ENCODE measurements at places on chromosomes 12 and 14.

- DNase-seq, result no peak
These were observed 7.7 kb downstream of the SLC15A4 start for GRCh38 chr12:128815779-128816642.

GRCh38 chr12:131832321-131833231 lies 4.4 kb downstream of the MMP17 start:
- DNase-seq, result no peak

DNA sequence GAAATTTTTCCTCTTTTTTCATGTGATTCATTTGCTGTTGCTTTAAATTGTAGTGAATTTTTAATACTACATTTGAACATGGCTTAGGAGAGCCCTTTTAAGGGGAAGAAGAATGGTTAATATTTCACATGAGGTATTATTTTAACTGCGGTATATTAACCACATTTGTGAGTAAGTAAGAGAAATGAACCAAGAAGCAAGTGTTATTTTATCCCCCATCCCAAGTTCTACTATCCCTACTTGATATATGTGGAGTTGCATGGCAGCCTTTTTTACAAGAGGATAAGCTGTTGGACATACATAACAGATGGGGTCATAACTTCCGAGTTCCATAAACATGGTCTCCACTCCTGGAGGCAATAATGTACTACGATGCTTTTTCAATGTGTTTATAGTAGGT lies 623.3 kb downstream of the LRFN5 start:
- no peak for DNase-seq

GRCh38 chr12:977156-977555 lies 13.9 kb upstream of the ERC1 start:
- DNase-seq, result peak; percentile 31

GRCh38 chr14:24504425-24504950 lies 3.6 kb downstream of the CMA1 start:
- no peak for DNase-seq

GRCh38 chr14:68891851-68892660 lies 87.0 kb downstream of the ACTN1 start:
- no peak for DNase-seq

DNA sequence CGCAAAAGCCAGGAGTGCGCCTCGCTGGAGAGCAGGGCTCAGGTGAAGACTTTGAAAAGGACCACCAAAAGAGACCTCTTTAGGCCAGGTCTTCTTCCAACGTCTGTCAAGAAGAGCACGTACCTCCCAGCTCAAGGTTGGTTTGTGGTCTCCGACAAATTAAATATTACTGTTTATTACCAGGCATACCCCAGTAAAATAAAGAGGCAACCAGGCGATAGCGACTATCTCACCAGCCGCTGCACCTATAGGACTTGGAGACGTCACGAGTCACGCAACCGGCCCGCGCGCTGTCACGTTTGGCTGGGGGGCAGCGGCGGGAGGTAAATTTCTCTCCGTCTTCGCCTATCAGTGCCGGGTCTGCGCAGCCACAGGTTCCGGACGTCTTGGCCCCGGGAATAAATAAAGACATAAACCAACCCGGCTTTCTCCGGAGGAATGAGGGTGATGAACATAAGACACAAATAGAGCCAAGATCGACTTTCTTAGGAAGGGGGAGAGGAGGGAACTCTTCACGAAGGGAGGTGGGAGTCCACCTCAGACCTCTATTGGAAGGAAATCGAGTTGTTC lies 2.0 kb upstream of the TBX5 start:
- DNase-seq, result no peak

DNA sequence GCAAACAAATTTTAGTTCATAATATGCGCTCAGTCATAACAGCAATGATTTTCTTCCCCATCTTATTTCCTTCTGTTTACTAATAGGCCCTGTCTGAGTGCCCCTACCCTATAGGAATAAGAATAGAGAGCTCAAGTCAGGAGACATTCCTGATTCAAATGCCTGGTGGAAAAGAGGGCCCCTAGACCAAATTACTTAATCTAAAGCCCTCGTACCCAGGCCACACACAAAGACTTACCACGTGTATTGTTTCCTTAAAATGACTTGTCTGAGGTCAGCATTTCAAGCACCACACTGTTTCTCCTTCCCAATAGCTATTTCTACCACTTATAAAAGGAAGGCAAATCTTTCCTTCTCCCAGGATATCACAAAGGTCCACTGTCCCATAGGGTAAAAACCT lies 314.9 kb upstream of the TMTC1 start:
- DNase-seq, result no peak

DNA sequence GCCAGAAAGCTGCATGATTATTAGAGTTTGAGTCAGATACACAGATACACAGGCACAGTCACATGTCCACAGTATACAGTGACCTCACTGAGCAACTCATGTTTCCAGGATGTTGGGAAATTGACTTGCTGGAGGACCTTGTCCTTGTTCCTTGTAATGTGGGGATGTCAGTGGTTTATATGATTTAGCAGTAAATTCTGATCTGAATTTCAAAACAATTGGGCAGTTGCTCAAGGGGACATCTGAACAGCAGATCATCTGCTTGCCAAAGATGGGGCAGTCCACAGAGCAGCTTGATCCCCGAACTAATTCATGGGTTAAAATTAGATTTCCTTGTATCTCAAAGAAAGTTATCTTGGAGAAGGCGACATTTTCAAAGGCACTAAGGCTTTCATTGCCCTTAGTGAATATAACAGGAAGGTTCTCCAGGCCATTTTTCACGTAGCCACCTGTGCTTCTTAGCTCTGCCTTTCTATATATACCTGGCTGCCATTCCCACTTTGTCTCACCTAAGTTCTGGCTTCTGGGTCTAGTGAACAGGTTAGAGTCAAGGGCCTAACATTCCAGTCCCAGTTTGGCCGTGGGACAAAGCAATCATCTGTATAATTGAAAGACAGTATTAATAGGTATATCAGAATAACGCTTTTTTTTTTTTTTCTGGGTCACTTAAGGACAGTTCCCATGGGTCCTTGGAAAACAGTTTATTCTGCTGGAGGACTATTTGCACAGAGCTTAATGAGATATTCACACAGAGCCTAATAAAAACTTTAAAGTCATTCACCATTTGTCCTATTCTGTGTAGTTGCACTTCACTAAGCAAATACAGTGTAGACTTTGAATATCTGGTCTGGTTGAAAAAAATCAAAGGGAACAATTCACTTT lies 64.9 kb upstream of the STRN3 start:
- no peak for DNase-seq

GRCh38 chr12:80045594-80045993 lies 53.7 kb upstream of the OTOGL start:
- DNase-seq, result no peak
